ENCODE measurements at places on chromosomes 12 and 14. TPM values are rescaled to one million over a fixed set of nuclear protein-coding genes. Genes with fewer than 3 reads are reported as not detected.

Gene WNT1
- total RNA-seq: not detected

Gene IL31
- not detected for total RNA-seq

Gene WNT5B
- total RNA-seq: 8.5 TPM

Gene B4GALNT3
- 78.1 TPM for total RNA-seq

DNA sequence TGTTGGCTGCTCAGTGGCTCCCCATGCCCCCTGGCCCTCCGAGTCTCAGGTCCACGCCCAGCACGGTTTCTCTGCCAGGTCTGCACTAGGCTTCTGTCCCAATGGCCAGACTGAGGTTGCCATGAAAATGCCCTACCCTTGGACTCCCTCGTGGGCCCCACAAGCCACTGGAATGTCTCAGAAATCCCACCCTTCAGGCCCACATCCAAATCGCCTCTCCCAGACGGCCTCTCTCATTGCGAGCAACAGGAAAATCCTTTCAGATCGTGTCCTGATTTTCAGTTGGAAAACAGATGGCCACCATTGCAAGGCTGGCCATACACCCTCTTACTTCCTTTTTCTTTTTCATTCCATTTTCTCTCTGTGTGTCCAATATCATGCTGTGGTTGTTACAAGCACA is 77.3 kb downstream of the IRF2BPL start:
- DNase-seq: no peak

- DNase-seq: no peak
Measured at GRCh38 chr14:50015716-50016115, 100.7 kb downstream of the VCPKMT start.

GRCh38 chr12:92563819-92564218 is 139.0 kb upstream of the PLEKHG7 start:
- DNase-seq: no peak

- DNase-seq: no peak
Measured at GRCh38 chr14:36518031-36518585, 1.9 kb downstream of the NKX2-1 start.

Gene ADAMTS20
- total RNA-seq: not detected

- DNase-seq: no peak
Measured at GRCh38 chr12:117011988-117012805, 87.0 kb downstream of the TESC start.

DNA sequence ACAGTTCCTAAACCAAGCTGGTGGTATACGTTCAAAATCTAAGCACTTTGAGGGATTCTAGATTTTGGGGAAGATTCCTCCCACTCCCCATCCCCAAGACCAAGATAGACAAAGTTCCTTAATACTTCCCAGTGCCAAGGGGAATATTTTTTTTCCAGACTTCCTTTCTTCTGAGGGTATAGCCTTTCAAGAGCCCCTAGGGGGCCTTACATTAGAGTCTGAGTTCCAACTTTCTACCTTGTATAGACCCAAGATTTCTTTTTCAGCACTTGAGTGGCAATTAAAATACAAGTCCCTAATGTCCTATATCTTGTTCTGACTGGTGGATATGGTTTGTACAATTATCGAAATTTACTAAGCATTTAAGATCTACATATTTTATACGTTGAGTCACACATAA is 28.7 kb upstream of the SOS2 start:
- DNase-seq: no peak

Gene SLC6A13
- 1.3 TPM for total RNA-seq

DNA sequence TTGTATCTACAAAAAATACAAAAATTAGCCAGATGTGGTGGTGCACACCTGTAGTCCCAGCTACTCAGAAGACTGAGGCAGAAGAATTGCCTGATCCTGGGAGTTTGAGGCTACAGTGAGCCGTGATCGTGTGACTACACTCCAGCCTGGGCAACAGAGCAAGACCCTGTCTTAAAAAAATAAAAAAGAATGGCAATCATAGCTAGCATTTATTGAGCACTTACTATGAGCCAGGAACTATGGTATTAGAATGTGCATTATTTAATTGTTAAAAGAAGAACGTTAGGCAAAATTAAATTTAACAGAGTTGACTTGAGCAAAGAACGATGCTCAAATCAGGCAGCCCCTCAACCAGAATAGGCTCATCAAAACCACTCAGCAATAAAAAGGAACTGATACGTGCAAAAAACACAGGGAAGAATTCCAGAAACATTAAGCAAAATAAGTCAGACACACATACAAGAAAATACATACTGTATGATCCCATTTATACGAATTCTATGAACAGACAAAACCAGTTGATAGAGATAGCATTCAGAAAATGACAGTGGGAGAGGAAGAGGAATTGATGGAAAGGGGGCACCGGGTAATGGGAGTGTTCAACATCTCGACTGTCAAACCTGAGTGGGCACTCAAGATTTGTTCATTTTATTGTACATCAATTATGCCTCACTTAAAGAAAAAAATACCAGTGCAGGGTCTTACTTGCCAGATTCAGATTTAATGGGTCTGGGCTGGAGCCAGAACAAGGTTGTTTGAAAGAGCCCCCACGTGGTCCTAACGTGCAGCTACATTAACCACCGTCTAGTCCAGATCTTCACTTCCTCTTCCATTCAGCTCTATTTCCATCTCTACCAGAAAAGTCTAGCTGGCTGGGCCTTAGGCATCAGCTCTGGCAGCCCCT is 8.0 kb downstream of the SCNN1A start:
- peak; percentile 29 for DNase-seq

- peak; percentile 98 for DNase-seq
Measured at GRCh38 chr14:103333754-103334643, at the start of gene EIF5. EIF5 (plus strand) TSS chr14:103334237; CDS start chr14:103335861, 1,624 bp downstream.

- DNase-seq: no peak
Measured at GRCh38 chr14:102417001-102417431, 54.3 kb downstream of the TECPR2 start.

DNA sequence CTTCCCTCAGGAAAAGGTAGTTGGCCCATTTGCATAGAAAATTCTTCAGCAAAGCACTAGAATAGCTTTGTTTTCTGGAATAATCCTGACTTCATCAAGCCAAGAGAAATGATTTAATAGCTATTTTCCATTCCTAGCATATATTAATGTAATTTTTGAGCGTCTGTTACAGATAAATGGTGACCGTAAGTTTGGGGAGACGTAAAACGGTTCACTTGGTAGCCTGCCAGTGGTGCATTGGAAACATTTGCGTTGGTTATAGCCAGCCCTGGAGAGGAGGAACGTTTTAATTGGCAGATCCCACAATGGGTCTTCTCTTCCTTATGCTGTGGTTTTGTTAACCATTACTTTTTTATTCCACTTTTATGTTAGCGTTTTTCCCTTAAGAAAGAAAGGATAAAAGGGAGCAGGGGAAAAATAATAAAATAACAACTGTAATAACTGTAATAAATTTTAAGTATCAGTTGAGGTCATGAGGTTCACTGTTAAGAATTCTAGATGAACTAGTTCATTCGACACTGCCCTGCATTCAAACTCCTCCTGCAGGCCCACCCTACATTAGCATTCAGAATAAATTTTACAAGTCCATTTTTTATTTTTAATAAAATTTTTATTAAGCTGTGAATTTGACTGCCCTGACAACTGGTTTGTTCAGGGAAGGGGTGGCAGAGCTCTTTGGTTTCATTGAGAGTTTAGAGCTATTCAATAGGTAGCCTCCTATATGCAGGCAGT is 300.7 kb downstream of the ERC1 start:
- DNase-seq: no peak

DNA sequence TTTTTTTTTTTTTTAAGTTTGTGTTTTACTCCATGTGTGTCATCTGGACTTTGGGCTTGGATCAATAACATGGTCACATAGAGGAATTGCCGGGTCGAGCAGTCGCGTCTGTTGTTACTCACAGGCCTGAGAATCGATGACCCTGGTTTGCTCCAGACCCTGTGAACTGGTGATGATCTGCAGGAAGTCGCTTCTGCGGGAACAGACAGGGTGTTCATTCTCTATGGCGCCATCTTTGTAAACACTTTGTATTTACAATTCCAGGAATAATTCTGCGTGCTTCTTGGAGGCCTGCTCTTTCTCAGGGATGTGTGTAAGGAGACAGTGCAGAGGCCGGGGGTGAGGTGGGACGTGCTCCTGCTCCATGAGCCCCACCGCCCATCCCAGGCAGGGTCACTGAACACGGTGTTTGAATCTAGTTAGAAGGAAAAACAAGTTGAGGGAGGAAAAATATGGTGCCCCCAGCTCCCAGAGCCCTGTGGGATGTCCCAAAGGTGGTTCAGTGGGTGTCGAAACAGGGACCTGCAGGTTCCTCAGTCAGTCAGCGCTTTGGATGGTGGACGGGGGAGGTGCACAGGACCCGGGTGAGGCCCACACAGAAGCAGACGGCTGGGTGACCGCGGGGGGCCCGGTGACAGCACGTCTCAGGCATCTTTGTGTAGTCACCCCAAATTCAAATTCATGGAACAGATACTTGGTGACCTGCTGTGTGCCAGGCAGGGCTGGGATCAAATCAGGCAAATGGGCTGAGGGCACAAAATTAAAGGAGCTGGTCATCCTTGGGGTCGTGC is 58.8 kb downstream of the ADGRD1 start:
- no peak for DNase-seq

Gene KICS2
- total RNA-seq: 8.2 TPM

DNA sequence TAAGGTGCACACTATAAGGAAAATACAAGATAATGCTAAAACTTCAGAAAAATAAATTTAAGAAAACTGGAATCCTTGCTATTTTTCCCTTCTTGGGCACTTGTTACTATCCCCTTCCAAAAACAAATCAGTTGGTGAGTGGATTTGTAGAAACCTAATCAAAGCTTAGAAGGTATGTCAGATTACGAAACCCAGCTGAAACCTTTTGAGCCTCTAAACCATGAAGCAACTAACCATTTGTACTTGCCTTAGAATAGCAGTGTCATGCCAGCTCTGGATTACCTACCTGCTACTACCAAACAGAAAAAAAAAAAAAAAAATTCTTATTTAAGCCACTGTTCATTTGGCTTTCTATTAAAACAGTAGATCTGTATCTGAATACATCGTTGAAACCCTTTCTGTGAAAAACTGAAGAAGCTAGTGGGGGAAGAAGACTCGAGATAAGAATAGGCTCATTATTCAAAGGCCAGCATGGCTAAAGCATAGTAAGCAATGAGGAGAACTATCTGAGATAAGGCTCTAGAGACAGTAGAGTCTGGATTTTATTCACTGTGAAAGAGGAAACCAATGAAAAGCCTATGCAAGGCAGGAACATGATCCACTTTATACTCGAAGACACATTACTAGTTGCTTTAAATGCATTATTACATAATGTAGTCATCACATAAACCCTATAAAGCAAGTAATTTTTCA is 30.2 kb downstream of the OSBPL8 start:
- no peak for DNase-seq

GRCh38 chr14:55976655-55977054 is 141.6 kb upstream of the PELI2 start:
- no peak for DNase-seq

Gene SLC15A5
- not detected for total RNA-seq

Gene KRT82
- not detected for total RNA-seq

- DNase-seq: no peak
Measured at GRCh38 chr12:20497707-20498106, 129.4 kb downstream of the PDE3A start.

DNA sequence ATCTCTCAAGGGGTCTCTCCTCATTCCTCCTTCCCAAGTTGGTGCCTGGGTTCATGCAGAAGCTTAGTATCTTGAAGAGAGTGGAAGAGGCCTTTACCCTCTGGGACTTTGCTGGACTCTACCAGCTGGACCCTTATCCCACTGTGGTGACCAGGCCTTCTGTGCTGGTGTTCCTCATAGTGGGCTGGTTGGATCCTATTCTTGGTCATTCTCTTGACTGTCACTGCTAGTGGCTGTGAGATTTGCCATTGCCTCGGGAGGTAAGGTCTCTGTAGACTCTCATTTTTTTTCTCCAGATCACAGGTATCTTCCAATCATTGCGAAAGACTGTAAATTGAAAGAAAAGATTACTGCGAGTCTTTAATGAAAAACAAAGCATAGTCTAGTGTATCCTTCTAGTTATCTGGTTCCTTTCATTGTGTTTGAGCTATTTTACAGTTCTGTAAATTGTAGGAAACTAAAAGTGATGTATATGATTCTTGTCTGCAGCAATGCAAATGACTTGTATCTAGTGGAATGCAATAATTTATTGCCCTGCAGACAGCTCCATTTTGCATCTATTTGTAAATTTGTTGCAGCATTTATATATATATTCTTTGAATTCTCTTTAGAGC is 217.9 kb downstream of the AEBP2 start:
- no peak for DNase-seq

DNA sequence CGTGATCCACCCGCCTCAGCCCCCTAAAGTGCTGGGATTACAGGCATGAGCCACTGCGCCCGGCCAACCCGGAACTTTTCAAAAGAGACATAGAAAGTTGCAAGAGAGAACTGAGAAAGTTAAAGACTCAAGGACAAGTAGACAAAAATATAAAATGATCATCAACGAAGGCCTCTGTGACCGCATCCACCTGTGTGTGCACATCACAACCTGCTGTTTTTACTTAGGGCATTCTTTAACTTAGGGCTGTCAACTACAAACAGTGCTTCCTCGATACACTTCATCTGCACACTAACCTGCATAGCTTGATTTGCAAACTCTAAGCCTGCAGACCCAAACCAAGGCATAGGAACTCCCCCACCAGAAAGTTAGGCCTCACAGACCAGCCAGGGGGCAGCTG is 14.8 kb downstream of the P2RX2 start:
- DNase-seq: no peak

DNA sequence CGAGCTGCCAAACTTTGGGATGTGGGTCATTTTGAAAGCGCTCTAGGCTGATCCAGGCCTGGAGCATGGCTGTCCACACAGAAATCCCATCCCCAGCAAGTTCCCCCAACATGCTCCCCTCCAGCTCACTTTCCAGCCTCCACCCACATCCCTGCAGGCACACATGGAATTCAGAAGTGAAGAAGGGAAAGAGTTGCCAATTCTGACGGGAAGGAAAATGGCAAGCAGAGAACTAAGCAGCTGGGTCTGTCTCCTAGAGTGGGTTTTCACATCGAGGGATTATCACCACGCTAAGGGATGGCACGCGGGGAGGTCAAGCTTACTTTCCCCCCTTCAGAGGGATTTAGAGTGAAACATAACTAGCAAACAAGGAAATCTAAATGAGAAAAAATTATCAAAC is 142.3 kb downstream of the RIMBP2 start:
- DNase-seq: no peak

DNA sequence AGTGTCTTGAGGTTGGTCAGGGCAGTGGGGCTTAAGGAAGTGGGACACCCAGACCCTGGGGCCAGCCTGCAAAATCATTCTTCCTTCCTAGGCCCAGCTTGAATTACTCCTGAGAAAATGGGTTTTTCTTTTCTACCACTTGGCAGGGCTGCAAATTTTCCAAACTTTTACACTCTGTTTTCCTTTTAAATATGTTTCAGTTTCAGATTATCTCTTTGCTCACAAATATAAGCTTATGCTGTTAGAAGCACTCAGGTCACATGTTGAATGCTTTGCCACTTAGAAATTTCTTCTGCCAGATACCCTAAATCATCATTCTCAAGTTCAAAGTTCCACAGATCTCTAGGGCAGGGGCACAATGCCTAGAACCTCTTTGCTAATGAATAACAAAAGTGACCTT is 2.9 kb upstream of the LGR5 start:
- no peak for DNase-seq

DNA sequence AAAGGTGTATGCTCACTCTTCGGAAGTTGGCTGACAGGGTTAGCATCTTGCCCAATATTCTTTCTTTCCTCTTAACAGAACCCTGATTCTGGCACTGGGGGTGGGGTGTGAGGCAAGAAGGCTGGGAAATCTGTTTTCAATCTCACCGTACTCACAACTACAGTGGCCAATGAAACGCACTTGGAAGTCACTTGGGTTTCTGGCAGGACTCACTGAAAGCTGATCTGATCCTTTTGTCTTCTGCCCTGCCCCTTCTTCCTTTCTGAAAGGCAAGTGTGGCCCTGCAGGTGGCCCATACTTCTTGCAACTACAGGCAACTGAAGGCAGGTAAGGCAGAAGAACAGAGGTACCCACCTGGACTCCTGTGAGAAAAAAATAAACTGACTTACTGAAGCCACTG is 106.9 kb downstream of the STXBP6 start:
- DNase-seq: no peak

Gene RNASE2
- total RNA-seq: not detected
